Anterior cingulate cortex (tissue), 58 donors: ENCODE measurements at places on chromosomes 16 and 17.

DNA sequence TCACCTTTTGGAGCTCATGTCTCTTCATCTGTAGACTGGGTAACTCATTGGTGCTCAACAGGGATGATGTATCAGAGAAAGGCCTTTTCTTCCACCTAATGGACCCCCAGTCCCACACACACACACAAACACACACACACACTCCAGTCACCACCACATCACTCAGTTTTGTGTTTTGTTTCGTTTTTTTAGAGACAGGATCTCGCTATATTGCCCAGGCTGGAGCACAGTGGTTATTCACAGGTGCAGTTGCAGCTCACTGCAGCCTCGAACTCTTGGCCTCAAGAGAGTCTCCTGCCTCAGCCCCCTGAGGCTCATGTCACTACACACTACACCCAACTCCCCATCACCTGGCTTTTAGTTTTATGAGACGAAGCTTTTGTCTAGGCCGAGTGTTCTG, 55.6 kb downstream of the SF3B3 start:
- DNase-seq: no peak

DNA sequence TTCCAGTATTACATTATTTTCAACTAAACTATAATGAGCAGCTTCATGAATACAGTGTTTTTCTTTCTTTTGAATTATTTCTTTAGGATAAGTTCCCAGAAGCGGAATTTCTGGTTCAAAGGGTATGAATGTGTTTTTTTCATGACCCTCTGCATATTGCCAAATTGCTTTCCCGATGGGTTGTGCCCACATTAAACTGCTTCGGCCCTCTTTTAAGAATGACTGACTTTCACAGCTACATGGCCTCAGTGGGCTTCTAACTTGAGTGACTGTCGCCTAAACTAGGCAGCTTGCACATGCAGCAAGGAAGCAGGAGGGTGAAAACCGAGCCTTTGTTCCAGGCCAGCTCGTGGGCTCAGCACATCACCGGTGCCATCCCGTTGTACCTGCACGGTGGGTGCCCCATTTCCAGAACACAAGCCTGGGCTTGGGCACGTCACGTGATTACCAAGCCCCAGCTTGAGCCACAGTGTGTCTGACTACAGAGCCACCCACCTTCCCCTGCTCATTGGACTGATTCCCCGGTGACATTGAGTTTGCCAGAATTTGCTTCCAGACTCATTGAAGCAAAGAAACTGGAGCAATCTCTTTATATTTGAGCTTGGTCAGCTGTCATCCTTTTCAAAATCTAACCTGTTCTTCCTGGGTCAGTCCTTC, 112.8 kb downstream of the CLEC16A start:
- DNase-seq: no peak

DNA sequence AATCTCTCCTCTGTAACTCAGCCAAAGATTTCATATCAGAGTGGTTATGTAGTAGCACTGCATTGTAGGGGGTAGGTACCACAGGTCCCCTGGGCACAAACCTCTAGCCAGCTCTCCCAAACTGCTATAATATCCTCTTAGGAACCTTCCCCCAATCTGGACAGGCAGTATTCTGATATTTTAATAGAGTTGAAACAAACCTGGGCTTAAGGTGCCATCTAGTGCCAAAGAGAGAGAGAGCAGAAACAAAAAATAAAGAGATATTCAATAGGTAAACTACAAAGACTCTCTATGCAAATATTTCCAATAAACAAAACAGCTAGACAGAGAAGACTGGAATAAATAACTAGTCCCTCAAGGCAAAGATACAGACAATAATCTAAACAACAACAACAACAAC, 1070.0 kb downstream of the CDH11 start:
- no peak for DNase-seq

DNA sequence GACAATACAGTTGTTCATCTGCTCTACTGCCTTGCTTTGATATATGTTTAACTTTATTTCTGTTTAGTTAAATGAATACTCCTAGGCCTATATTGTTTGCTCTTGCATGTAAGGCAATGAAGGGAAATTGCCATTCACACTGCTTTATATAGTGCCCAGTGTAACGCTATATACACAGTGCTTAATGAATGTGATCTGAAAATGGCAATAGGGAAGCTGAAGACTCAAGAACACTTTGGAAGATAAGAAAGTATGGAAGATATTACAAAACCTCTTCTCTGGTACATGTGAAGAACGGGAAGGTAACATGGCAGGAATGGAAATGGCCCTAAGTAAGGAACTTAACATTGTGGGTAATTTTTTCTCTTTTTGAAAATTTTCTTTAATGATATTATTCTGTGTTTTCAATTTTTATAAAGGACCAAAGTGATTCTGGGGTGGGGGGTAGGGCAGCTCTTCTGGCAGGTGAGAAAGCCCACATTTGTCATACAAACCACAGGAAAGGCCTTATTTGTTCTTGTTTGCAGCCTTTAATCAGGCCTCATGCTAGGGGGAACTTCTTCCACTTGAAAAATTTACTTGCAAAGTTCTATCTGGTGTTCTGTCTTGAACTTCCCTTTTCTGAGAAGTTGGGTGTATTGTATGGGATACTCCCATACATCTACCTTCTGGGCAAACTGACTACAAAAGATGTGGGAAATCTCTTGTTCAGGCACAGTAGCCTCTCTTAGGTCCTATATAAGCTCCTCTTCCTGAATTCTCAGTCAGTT, 100.8 kb upstream of the CORO6 start:
- DNase-seq: no peak

DNA sequence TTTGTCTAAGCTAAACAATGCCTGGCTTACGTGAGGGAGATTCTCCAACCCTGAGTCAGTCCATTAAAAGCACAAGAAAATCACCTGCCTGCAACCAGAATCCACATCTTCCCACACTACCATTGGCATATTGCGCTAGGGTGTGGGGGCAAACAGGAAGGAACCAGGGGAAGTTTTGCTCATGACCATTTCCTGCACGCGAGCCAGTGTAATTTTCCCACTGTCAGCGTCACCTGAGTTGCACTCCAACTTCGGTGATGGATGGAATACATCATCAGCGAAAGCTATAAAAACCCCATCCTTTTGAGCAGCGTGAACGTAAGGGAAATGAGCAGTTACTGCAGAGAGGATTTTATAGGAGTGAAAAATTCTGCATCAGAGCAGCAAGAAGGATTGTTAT, 167.9 kb upstream of the NOL11 start:
- no peak for DNase-seq

GRCh38 chr16:23245268-23245667, 56.8 kb upstream of the SCNN1B start:
- DNase-seq: peak; percentile 47

DNA sequence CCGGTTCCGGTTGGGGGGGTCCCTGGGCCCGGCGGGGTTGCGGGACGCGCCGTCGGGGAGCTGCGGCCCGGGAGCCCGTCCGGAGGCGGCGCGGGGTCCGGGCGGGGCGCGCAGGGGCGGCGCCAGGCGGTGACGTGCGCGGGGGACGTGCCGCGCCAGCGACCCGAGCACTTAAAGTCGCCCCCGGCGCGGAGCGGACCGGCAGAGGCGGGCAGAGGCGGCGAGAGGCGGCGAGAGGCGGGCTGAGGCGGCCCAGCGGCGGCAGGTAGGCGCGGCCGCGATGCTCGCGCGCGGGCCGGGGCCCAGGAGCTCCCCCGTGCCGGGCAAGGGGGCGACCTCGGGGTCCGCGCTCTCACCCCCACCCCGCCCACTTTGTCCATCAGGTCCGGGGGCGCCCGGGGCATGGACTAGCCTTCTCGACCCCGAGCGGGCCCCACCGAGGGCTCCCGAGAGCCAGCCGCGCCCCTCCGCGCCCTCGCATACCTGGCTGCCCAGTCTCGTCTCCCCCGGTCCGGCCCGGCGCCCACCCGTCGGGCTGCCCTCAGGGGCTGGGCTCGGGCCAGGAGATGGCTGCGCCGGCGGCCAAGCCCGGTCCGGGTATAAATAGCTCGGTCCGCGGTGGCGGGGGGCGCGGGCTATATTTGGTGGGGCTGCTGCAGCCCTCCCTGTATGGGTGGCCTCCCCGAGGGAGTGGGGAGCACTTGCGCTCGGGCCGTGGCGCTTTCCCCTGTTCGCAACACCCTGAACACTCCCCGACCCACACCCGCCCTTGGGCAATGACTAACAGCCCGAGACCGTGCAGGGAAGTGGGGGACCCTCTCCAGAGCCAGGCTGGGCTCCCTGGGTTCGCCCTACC, at the start of gene SLC16A3:
Gene SLC16A3, plus strand, starts transcription at position 201 of the 856 bp plus-strand sequence. CDS start 6,967 bp downstream, outside the sequence.
- no peak for DNase-seq

DNA sequence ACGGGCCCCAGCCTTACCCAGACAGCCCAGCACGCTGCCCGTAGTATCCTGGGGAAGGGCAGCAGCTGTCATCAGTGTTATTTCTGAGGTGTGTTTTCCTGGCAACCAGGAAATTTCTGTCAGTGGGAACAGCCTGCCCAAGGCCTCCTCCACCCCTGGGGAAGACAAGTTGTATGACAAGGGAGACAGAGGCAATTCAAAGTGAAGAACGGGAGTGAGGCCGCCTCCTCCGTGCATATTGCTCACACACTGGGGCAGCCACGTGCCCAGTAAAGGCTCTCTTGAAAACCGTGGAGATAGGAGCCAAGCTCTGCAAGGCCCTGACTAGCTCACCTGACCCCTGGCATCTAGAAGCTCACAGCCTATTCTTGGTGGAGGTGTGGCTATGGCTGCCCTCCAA, 57.6 kb downstream of the RAI1 start:
- DNase-seq: peak; percentile 30

DNA sequence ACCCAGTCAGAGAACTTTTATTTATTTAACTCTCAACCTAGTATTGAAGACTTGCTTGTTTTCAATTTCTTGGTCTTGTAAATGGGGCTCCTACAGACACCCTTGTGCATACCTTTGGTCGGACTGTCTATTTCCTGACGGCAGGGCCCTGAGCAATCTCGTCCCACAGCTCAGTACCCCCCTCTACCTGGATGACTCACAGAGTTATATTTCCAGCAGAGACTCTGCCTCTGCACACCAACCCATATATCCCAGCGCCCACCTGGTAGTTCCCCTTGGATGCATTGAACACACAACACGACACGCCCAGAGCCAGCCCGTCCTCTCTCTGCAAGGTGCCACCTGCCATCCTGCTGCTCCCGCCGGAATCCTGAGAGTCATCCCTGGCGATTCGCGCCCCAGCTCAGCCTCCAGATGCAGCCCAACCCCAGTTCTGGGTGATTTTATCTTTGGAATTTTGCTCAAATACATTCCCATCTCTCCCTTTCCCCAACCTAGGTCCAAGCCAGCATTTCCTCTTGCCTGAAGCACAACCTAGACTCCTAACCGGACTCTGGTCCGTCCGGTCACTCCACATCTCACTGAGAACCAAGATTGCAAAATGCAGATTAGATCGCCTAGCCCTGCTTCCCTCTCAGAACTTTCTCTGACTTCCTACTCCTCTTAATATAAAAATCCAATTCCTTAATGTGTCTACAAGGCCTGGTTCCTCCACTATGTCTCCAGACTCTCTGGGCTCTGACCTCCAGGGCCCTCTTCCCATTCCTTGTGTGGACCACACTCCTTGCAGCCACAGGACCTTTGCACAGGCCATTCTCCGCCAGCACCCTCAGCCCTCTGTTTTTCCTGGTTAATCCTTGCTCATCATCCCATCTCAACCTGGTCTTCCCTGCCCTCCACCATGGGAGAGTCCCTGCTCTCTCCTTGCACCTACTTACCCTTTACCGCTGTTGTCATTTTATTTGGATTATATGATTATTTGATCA, 129.2 kb downstream of the SEC14L1 start:
- DNase-seq: no peak

- no peak for DNase-seq
Observed at GRCh38 chr17:44913676-44914075, 1.6 kb downstream of the GFAP start.

GRCh38 chr16:22428654-22429053, 54.2 kb upstream of the CDR2 start:
- DNase-seq: no peak

GRCh38 chr17:65093930-65094329, 37.4 kb upstream of the GNA13 start:
- DNase-seq: no peak

GRCh38 chr16:87234601-87235000, 82.6 kb downstream of the C16orf95 start:
- DNase-seq: no peak

DNA sequence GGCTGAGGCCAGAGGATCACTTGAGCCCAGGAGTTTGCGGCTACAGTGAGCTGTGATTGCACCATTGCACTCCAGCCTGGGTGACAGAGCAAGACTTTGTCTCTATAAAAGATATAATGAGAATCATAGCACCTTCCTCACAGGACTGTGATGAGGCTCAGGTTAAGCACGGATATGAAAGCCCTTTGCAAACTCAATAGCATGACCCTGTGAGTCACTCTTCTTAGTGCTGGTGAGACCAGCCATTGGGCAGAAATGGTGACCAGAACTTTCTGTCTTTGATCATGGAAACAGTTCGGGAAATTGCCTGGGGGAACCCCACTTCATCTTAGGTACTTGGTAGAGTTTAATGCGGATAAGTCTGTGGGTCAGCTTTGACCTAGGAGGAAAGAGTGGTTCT, 144.2 kb downstream of the PRKCB start:
- no peak for DNase-seq

- no peak for DNase-seq
Observed at GRCh38 chr17:75199886-75200618, 5.4 kb upstream of the NUP85 start.

DNA sequence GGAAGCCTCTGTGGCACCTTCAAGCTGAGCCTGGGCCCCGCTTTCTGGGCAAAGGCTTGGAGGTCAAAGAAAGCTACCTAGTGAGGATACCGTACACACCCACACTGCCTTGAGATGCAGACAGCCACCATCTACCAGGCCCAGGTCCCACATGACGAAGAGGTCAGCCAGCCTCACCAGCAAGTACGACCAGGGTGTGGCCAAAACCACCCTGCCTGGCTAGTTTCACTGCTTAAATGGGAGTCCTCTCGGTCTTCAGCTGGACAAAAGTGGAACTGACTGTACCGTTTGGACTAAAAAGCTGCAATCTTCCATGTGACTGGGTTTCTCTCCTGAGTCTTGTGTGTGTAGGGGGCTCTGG, 21.6 kb downstream of the VASN start:
- no peak for DNase-seq

DNA sequence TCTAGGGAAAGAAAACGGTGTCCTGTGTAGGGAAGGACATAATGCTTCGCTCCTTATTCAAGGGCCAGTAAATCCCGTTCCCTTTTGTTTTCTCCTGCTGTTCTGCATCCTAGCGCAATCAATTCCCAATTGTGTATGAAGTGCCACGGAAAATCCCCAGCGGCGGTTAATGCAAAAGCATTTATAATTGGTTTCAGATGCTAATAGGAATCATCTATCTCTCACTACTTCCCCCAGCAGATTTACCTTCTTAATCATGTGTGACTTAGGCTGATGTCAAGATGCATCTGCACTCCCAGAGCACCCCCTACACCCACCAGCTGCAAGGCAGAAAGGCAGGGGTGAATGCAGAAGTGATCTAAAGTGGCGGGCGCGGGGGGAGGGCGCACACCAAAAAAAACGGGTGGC, 32.7 kb upstream of the SSTR2 start:
- DNase-seq: no peak

- DNase-seq: peak; percentile 52
Observed at GRCh38 chr17:17971431-17972125, 622 bp downstream of the TOM1L2 start.

- DNase-seq: no peak
Observed at GRCh38 chr17:60173304-60173819, 23.6 kb downstream of the CA4 start.
